ENCODE measurements at places on chromosomes 13 and 19.

DNA sequence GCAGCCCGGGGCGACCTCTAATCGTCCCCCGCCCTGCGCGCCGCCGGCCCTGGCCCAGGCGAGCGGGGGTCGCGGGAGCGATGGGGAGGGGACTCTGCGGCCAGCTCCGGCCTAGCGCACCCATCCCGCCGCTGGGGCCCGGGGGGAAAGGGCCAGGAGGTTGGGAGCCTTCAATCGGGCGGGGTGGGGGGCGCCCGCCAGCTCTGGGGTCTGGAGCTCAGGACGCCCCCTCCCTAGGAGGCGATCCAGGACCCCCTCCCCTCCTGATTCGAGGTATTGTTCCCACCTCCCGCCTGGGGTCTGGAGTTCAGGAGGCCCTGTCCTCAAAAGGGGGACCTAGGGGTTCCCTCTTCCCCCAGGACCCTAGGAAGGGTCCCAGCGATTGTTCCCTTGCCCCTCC is 430 bp downstream of the ZNF358 start:
- no peak for DNase-seq

GRCh38 chr13:51845574-51846318 is 769 bp upstream of the TMEM272 start:
- no peak for DNase-seq

DNA sequence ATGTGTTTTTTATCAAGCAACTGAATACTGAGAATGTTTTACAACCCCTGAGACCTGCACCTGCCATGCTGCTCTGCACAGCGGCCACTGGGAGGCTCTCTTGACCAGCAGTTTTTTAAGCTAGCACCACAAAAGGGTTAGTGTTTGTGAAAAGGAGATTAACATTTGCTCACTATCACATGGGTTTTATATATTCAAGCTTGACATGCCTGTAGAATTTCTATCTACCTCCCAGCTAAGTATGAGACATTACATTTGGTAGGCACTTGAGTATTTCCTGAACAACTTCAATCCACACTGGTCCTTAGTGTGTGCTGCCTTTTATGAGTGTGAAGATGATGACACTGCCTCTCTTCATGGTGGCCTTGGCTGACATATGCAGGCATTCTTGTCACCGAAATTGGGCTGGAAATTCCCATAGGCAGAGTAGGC is 1238.9 kb downstream of the UQCRFS1 start:
- DNase-seq = no peak

- no peak for DNase-seq
Measured at GRCh38 chr19:31838163-31838815, 489.1 kb upstream of the TSHZ3 start.

GRCh38 chr13:93425411-93425810 is 198.8 kb downstream of the GPC6 start:
- no peak for DNase-seq

DNA sequence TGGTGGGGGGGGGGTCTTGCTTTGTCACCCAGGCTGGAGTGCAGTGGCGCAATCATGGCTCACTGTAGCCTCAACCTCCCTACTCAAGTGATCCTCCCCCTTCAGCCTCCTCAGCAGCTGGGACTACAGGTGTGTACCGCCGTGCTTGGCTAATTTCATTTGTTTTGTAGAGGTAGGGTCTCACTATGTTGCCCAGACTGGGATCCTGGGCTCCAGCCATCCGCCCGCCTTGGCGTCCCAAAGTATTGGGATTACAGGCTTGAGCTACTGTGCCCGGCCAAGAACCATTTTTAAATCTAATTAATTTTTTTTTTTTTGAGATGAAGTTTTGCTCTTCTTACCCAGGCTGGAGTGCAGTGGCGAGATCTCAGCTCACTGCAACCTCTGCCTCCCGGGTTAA is 18.2 kb upstream of the JUND start:
- DNase-seq = no peak

- no peak for DNase-seq
Measured at GRCh38 chr13:112924365-112924764, 44.6 kb upstream of the MCF2L start.

GRCh38 chr19:46090444-46090843 is 34.0 kb downstream of the IGFL3 start:
- DNase-seq = no peak

All from activated naive CD4-positive, alpha-beta T cell (primary cell).